ENCODE measurements at places on chromosomes 3 and 15. TPM values are rescaled to one million over a fixed set of nuclear protein-coding genes. Genes with fewer than 3 reads are reported as not detected.
A peak's percentile ranks its signal among the peaks of the same experiment; 100 is the strongest.

- no peak for DNase-seq
Measured at GRCh38 chr15:25536801-25537611, 98.2 kb upstream of the UBE3A start.

The TNNC1 gene
- 0.67 TPM for total RNA-seq

GRCh38 chr15:55846116-55846707 is 103.3 kb upstream of the PRTG start:
- peak; percentile 76 for DNase-seq

DNA sequence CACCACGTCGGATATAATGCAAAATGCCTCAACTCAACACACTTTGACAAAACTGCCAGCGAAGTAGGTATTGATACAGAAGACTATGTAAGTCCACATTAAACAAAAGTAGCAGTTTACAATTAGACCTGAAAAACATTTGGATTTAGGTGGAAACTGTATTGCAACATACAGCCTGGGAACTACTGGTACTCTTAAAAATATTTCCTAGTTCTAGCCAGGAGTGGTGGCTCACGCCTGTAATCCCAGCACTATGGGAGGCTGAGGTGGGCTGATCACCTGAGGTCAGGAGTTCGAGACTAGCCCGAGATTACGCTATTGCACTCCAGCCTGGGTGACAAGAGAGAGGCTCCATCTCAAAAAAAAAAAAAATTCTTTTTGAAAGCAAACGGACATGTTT is 246.2 kb downstream of the ZBTB20 start:
- DNase-seq: no peak

DNA sequence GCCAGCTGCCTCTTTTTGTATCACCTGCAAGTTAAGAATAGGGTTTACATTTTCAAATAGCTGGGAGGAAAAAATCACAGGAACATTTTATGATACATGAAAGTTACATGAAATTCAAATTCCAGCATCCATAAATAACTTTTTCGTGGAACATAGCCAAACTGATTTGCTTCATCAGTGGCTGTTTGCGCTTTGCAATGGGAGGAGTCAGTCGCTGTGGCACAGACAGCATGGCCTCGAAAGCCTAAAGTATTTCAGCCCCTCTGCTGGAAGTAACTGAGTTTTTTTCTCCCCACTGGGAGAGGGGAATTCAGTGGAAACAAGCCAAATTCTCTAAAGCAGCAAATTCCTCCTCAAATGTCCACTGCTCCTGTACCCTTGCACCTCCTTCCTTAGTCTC is 271.9 kb downstream of the SUCLG2 start:
- DNase-seq: no peak

- DNase-seq: no peak
Measured at GRCh38 chr3:24529210-24529609, 34.6 kb upstream of the THRB start.

GRCh38 chr3:120909602-120909878 is 1.5 kb downstream of the STXBP5L start:
- DNase-seq: peak; percentile 24

- DNase-seq: peak; percentile 4
Measured at GRCh38 chr15:65827065-65827464, 35.0 kb upstream of the DENND4A start.

The RNF111 gene
- 32.3 TPM for total RNA-seq

DNA sequence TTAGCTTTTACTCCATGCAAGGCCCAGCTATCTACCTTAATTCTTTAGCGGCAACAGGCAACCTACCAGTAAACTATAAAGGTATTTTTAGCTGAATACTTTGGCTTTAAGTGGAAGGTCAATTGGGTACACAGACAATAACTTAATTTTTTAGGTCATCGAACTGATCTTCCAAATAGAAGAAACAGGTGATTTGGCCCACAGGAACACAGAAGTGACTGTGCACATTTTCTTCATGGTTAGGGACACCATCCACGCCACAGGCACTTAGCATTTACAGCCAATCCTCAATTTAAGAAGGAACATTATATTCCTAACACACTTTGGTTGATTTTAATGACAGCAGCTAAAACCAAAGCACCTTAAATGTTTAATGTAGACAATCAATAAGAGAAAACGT is 1.9 kb downstream of the ARPP19 start:
- no peak for DNase-seq

DNA sequence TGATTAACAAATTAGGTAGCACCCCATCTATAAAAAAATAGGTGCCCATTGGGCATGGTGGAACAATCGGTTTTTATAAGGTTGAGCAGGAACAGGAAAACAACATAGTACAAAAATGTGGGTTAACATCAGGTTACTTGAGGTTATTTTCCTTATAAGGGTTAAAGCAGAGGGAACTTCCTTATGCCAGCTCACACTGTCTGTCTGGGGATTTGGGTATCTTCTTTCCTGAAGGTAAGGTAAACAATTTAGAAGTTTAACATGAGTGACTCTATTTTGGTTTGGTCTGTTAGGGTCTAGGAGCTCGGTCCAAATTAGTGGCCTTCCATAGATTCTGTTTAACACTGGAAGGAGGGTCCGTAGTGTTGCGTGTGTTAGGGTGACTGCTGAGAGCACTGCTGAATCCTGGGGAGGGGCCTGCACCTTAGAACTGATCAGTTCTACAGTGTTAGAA is 14.7 kb downstream of the CHD2 start:
- no peak for DNase-seq

The REC114 gene
- not detected for total RNA-seq

The ITGB5 gene
- 108 TPM for total RNA-seq

DNA sequence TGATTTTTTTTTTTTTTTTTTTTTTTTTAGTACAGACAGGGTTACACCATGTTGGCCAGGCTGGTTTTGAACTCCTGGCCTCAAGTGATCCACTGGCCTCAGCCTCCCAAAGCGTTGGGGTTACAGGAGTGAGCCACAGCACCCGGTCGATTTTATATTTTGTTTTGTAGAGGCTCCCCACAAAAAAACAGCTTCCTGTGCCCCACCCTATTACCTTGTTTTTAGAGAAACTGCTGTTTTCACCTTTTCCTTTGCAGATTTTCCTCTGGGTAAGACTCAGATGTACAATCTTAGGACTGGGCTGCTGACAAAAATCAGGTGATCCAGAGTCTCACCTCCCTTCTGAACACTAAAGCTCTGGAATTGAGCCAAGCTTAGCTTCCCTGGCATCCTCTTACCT is 20.6 kb downstream of the ARRDC4 start:
- no peak for DNase-seq

The SERINC4 gene
- not detected for total RNA-seq

The CACNA1D gene
- total RNA-seq: 0.25 TPM

The SLC9C1 gene
- total RNA-seq: 0.31 TPM

- DNase-seq: no peak
Measured at GRCh38 chr15:43048935-43049334, 56.9 kb downstream of the UBR1 start.

The MYO5C gene
- total RNA-seq: 22.3 TPM

DNA sequence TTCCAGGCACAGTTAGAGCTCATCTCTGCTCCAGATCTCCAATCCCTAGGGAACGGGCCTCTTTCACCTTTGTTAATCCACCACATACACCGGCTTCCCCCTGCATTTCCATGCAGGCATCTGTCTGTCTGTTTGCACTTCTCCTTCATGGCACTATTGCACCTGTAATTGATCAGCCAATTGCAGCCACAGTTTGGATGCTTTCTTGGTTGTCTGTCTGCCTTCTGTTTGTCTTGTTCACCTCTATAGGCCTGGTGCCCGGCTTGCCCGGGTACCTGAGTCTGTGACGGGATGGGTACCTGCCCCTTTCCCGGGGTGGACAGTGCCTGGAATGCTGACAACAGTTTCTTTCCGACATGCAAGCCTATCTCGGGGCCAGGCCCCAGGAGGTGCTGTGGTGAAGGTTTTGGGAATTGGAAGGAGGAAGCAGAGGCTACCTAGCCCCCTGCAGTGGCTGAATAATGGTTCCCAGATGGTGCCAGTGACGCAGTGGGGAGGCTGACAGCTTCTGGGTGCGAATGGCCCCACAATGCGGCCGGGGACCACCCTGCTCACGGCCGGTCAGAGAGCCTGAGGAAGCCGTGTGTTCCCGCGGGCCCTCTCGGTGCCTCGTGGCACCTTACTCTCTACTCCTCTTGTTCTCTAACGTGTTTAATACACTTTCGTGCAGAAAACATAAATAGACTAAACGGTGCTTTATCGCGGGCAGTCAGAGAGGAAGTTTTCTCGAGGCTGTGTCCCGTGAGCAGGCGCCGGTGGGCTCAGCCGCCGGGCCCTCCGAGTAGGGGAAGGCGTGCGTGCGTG is 31.3 kb upstream of the RAB6B start:
- DNase-seq: peak; percentile 54

GRCh38 chr3:72748659-72749058 is 99.6 kb downstream of the SHQ1 start:
- no peak for DNase-seq

The KBTBD13 gene
- total RNA-seq: not detected

The MCTP2 gene
- total RNA-seq: 0.56 TPM

- DNase-seq: no peak
Measured at GRCh38 chr15:96046620-96047240, 283.8 kb upstream of the NR2F2 start.

DNA sequence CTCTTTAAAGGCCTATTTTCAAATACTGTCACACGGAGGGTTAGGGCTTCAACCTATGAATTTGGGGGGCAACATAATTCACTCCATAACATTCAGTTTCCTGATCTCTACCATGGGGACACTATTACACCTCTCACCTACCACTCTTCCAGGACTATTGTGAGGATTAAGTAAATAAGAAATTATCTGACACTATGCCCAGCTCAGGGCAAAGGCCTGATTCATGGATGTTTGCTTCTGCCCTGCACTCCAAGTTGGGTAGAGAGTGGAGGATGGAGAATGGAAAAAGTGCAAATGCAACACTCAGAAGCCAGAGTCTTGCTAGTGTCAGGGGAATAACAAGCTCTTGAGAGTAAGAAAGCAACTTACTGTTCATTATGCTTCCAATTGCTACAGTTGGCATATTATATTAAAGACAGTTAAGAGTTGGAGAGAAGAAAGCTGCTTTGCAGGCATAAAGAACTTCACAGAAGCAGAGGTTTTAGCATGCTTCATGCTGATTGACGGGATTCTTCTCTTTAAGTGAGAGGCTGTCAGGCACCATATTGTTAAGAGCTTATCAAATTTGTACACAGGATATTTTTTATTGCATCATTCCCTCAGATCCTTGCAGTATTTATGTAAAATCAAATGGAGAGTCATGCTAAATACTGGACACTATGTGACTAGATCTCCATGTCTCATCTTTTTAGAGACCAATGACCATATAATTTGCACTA is 375.3 kb downstream of the VPS13C start:
- DNase-seq: no peak

DNA sequence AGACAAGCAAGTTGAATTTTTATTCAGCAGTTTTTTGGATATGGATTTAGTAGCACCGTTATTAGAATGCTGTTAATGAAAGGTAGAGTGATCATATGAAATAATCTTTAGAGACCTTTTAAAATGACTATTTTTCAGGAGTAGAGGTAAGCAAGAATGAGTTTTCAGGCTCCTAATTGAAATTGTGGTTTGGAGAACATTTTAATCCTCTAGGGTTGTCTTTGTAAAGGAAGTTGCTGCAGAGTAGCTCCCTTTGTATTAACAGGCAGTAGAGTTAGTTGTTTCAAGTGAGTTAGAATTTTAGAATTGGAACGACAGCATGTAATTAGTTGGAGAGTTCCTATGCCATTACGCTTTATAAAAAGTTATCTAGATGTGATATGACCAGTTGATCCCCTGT is 27.2 kb upstream of the EDEM1 start:
- DNase-seq: peak; percentile 13

DNA sequence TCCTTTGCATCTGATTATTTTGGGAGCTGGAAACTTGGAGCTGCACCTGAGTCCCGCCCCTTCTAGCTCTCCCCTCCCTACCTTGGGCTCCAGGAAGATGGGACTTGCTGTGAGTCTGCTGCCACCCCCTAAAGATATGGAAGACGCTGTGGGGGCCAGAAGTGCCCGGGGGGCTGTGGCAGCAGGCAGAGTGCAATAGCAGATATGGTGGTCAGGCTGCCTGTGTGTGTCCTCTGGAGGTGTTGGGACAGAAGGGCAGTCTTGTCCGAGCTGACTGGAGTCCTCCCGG is 485 bp downstream of the PAK6 start:
- no peak for DNase-seq

Data from neural progenitor cell (in vitro differentiated cells).